ENCODE measurements at places on chromosomes 13 and 19. TPM values are rescaled to one million over a fixed set of nuclear protein-coding genes. Genes with fewer than 3 reads are reported as not detected.

Gene REX1BD
- total RNA-seq, result 87.4 TPM

Gene MRI1
- total RNA-seq, result 38.2 TPM

DNA sequence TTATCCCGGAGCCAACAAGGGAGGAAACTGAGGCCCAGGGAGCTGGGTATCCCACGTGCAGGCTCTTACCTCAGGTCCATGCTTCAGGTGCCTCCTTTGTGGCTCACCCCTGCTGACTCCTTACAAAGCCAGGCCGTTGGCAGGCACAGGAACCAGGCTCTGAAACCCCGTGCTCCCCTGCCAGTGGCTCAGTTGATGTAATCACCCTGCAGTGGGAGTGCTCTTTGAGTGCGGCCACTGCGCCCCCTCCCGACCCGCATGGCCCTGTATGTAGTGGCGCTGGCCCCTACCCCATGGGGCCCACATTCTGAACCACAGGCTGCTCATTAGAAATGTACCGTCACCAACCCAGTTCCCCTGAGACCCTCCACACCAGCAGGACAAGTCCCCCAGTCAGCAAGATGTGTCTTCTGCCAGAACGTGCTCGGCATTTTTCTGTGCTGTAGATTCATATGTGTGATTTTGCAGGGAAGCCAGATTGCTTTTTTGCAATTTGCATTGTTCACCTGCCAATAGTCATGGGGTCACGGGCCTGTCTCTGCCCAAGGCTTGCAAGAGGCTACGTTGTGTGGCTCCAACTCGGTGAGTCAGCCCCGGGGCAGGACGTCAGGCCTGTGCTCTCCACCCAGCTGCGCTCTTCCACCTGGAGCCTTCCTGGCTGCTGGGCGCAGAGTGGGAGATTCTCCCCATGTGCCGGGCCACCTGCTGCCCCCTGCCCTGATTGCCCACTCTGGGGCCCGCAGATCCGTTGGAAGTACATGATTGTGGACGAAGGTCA is 60.3 kb downstream of the SMARCA4 start:
- DNase-seq, result no peak

DNA sequence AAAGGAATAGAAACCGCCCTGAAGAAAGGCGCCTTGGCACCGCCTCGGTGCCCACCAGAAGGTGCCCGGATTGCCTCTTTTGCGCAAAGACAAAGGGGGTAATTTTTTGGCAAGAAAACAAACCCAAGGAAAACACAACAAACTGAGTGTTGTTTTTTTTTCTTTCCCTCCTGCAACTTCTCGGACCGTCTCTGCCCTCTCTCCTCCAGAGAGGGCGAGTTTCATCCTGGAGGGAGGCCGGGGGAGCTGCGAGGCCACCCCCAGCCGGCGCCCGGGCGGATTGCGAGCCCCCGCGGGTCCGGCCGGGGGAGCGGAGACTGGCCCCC is 2.3 kb downstream of the ZNF536 start:
- no peak for DNase-seq

- DNase-seq, result no peak
Measured at GRCh38 chr19:38247126-38247525, 9.0 kb downstream of the PPP1R14A start.
